Testis (tissue), 5 donors: ENCODE measurements at places on chromosomes 1 and 21. TPM values are rescaled to one million over a fixed set of nuclear protein-coding genes. Genes with fewer than 3 reads are reported as not detected.

The TTC39A gene
- polyA plus RNA-seq: 120 TPM

The GMEB1 gene
- 12.6 TPM for polyA plus RNA-seq

The RGS1 gene
- polyA plus RNA-seq: 3.9 TPM

The FCRL4 gene
- not detected for polyA plus RNA-seq
